Iris pigment epithelial cell (primary cell): ENCODE measurements at places on chromosomes 12 and 14.

GRCh38 chr14:32694795-32695449 is 243.8 kb upstream of the NPAS3 start:
- no peak for DNase-seq

- DNase-seq: no peak
Measured at GRCh38 chr14:99595034-99595433, 9.0 kb downstream of the CCDC85C start.

- no peak for DNase-seq
Measured at GRCh38 chr14:24712374-24712773, 78.4 kb upstream of the GZMB start.

GRCh38 chr12:112176321-112177010 is 51.1 kb downstream of the TRAFD1 start:
- DNase-seq: no peak

DNA sequence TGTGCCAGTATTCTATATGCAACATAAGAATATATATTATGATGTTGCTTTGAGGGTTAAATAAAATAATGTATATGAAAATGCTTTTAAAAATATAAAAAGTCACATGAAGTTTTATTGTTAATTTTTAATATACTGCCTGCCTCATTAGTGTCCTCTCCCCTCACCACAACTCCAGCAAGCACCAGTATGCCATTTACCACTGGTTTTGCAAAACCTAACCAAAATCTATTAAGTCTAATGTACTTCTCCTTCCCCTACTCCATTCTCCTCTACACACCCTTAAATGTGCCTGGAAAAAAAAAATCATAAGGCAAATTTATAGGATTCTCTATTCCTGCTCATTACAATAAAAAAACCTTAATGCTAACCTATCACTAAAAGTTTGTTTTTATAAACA is 24.0 kb upstream of the GNG2 start:
- DNase-seq: no peak

DNA sequence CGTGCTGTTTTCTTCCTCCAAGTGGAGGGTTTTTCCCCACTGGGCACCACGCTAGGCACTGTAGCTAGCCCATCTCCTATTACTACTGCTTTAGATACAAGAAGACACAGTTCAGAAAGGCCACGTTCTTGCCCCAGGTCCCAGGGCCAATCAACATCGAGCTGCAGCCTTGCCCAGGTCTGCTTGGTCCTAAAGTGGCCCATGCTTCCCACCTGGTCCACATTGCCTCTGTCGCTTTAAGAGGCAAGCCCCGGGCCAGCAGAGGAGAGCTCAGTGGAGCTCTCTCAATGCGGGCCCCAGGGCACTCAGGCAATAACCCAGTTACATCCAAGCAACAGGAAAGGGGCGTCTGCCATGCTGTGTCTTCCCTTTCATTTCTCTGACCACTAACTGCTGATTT is 148.1 kb downstream of the CALM1 start:
- DNase-seq: no peak

DNA sequence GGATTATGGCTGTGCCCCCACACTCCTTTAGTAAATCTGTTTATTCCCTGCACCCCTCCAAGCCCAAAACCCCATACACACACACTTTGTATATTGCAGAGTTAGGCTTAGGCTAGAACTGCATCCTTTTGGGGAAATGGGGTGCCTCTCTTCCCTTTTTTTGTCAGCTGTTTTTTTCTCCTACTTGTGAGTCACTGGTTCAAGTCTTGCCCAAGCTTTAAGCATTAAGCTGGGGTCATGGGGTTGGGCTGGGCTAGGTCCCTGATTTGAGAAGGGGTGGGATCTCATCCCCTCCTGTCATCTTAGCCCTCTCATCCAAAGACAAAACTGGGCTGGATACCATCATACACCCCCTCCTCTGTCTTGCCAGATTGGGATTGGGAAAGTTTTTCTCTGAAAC is 1.6 kb downstream of the LRP1 start:
- peak; percentile 65 for DNase-seq

DNA sequence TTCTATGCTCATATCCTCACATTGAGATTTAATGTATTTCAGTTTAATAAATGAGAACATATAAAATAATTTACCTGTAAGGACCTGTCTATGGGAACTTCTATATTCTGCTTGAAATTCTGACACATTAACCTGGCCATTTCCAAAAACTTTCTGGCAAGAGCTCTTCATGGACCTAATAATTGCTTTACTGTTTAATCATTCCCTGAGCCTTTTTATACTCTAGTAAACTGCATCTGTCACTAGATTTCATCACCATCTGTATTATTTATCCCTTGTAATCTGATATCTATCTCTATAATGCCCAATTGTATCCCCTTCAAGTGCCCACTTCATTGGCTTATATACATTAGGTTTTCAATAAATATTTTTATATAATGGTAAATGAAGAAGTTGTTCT is 327.7 kb downstream of the RAD51B start:
- peak; percentile 45 for DNase-seq

DNA sequence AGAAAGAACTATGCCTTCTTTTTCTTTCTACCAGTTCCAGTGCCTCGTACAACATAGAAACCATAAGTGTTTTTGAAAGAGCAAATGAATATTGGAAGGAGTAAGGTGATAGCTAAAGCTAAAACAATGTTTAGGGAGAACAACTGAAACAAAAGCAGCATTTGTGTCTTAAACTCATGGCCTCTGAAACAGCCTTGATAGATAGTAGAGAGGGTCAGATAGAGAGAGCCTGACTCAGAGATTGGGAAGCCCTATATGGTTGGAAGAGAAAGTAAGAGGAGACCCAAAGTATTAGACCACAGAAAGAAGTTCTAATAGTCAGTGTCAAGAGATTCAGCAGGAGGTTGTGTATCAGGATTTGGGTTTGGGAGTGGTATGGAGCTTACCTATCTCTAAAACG is 79.6 kb upstream of the IFNG-AS1 start:
- DNase-seq: peak; percentile 36

DNA sequence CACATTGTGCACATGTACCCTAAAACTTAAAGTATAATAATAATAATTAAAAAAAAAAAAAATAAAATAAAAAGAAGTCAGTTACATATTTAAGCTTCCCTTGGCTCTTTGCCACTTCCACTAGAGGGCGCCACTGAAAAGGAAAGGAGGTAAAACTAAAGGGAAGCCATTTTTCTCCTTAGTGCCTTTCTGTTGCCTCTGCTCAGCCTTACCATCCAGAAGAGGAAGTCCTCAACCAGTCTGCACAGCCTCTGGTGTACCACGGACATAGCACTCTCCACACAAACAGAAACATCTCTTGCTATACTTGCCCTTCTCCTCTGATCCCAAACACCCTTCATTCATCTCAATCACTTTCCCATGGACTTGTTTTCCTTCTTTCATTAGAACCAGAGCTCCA is 169.0 kb upstream of the EEA1 start:
- DNase-seq: peak; percentile 50

GRCh38 chr12:106138633-106139421 is at the start of gene NUAK1:
Gene NUAK1 (minus strand): TSS chr12:106138954. CDS start chr12:106138653, 301 bp downstream.
- DNase-seq: peak; percentile 31

- peak; percentile 11 for DNase-seq
Measured at GRCh38 chr12:5694759-5695409, 250.2 kb downstream of the ANO2 start.

- no peak for DNase-seq
Measured at GRCh38 chr12:8057306-8057705, 8.9 kb downstream of the C3AR1 start.

DNA sequence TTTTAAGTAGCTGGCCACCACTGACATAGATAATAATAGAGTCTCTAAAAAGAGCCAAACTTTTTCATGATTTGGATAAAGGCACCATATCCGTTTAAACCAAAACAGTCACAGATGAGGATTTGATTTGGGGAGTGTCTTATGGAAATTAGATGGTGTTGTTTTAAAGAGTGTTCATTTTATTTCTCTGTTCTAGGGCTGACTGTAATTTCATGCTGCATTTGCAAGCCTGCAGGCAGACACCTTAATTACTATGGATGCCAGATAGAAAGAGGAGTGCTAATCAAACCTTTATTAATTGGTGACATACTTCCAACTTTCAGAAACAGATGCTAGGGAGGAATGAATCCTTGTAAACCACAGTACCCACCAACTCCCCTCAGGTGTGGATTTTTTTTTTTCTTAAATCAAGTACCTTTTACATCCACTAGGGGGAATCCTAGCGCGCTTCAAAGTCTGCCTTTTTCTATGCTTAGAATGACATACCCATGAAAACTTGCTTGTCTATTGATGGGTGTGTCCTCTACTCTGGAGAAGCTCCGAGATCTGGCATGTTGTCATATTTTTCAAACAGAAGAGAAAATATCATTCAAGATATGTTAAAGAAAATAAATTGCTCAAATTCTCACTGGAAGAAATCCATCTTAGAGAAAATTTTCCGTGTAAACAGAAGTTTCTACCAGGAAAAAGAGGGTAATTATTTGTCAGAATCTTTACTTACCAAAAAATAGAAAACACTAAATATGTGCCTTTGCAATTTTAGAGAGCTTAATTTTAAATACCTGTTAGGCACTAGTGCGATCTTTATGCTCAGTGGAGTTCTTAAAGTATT is 14.2 kb upstream of the PLXNC1 start:
- DNase-seq: peak; percentile 70

DNA sequence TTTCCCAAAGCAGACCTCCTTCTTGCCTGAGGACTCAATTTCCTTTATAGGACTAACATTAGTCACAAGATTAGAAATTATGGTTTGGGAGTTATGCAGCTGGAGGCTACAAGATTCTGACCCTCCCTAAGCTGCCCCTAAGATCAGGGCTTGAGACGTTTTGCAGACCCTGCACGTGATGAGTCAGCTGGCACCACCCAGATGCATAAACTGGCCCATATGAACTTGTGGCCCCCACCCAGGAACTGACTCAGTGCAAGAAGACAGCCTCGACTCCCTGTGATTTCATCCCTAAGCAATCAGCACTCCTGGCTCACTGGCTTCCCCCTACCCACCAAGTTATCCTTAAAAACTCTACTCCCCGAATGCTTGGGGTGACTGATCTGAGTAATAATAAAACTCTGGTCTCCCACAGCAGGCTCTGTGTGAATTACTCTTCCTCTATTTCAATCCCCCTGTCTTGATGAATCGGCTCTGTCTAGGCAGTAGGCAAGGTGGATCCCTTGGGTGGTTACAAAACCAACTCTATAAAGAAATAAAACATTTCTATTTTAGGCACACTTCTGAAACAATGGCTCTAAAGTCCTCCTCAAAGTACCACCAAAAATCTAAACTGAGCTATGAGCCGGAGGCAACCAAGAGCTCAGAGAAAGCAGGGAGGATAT is 233.4 kb downstream of the TMEM132D start:
- DNase-seq: peak; percentile 7

DNA sequence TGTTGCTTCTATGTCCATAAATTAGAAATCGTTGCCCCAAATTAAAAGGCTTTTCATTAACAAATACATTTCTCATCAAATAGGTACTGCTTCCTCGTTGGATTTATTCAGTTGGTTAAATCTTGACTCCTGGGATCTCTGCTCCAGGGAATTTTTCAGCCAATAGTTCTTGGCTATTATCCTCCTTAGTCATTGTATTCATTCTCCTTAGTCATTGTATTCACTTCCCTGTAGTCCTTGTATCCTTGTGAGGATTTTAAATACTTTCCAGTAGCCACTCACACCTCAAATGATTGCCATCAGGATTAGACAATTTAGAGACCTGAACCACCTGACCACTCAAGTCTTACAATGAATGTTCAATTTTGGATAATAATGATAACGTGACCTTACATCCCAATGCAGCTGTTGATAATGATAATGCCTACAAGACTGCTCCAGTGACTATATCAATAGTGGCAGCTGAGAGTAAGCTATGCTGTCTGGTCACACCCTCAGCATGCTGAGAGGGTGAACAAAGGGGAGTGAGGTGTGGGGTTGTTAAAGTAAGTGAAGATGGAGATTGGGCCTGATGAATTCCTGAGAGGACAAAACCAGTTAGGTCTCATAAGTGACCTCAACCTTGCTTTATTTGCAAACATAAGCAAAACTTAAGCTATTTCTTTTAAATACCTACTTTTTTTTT is 193.7 kb upstream of the RTL1 start:
- no peak for DNase-seq

DNA sequence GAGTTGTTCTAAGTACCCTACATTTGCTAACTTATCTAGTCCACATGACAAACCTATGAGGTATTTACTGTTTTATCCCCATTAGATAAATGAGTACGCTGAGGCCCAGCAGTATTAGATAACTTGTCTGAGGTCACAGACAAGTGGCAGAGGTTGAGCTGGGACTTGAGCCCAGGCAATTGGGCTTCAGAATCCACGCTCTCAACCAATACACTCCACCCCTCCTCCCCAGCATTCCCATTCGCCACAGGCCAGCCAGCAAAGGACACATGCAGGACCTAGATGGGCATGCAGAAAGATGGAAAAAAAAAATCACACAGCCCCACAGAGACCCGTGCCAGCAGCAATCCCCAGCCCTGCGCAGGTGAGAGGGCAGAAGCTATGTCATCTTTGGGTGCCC is 12.4 kb downstream of the HDAC7 start:
- no peak for DNase-seq

- DNase-seq: peak; percentile 84
Measured at GRCh38 chr14:100263141-100263540, 24.2 kb downstream of the YY1 start.

- no peak for DNase-seq
Measured at GRCh38 chr12:58681730-58682129, 238.6 kb downstream of the LRIG3 start.

- DNase-seq: no peak
Measured at GRCh38 chr12:105060715-105061378, 23.4 kb downstream of the ALDH1L2 start.

DNA sequence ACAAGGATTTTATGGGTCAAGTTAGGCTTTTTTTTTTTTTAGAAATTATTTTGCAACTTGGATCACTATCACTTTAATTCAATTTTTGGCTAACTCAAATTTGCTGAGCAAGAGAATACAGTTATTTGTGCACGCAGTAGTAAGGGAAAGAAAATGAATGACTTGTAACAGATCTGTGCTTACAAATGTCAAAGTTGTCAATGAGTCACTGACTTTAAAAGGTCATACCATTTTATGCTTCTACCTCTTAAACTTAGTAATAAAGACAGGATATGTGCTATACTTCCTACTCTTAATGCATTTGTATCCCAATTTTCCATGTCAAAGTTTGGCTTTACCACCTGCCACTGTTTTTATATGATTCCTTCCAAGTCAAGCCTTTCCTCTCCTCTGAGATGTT is 131.1 kb upstream of the FBXO33 start:
- DNase-seq: no peak

DNA sequence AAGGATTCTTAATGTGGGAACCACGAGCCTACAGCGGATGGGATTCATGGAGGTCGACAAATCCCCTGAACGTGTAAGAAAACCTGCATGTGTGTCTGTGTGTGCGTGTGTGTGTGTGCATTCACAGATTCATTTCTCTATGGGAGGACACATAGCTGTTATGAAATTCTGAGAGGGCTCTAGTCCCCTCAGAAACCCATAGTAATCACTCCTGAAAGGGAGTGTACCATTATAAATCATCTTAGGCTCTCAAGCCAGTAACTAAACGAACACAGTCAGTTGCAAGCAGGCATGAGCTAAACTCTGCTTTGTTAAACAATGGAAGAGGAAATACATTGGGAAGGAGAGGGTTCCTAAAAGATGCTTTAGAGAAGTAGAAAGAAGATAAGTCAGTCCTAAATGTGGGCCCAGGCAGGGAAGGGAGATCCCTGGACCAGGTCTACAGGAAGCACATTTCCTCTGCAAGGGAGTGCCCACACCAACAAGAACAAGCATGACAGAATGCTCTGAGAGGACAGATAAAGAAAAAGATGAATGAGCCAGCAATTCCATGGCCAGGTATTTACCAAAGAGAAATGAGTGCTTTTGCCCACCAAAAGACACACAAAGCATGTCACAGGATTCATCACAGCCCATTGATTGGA is 91.3 kb downstream of the ITPR2 start:
- DNase-seq: no peak
